Stimulated activated CD4-positive, alpha-beta T cell treated with anti-CD3 and anti-CD28 coated beads, Interleukin-4, amount 100 ng/mL, for 48 hours (primary cell): ENCODE measurements at places on chromosomes 13 and 19.

DNA sequence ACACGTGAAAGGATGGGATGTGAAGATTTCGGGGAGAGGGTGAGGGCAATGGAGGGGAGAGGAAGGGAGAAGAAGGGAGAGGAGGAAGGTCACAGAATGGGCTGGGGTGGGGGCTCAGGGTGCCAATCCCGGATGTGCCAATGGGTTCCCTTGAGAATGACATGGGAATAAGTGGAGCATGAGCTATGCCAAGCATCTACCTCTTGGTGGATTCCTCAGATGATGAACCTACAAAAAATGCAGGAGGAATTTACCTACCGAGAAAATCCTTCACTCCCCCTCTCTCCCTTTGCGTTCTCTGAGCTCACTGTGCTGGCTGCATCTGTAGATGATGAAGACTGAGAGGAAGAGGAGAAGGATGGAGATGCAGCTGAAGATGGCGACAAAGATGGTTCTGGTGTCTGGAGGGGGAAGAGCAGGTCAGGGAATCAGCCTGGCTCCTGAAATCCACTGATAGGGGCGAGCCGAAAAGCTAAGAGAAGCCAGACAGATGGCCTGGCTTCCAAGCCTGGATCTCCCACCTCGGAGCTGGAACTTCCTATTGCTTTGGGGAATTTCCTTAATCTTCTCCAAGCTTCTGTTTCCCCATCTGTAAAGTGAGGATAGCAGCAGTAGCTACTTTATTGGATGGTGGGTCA lies 21.6 kb downstream of the VSTM1 start:
- no peak for DNase-seq

GRCh38 chr19:42284591-42285341 lies 15.7 kb downstream of the CIC start:
- DNase-seq: no peak

DNA sequence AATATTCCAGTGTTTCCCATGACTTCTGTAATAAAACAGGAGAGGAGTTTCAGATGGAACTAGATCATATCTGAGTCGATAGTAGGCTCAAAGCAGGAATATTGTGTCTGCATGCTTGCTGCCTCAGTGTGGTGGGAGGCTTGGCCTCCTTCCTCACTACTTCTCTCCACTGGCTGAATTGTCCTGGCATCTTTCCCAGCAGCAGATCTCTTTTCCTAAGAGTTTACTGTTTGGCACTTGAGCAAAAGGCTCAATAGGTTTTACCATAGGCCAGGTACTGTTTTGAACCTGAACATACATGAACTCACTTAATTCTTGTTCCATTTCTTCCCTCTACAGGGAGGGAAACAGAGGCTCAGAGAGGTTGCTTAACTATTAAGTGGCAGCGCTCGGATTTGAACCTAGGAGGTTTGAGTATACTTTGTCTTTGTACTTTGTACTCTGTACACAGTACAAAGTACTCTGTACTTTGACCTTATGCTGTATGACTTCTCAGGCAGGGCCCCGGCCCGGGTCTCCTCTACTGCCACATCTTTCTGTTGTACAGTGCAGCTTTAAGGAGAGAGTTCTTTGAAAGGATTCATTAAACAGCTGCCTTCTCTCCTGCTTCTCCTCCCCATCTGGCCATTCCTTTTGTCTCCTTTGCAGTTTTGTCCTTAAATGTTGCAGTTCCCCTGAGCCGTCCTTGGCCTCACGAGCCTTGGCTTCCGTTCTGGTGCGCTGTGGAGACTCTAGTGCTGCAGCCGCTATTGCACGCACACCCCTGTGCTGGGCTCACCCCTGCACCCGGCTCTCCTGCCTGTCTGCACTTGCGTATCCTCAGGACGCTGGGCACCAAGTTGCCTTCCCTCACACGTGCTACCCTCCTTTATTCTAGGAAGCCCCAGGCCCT lies 8.1 kb downstream of the B3GLCT start:
- DNase-seq: no peak

DNA sequence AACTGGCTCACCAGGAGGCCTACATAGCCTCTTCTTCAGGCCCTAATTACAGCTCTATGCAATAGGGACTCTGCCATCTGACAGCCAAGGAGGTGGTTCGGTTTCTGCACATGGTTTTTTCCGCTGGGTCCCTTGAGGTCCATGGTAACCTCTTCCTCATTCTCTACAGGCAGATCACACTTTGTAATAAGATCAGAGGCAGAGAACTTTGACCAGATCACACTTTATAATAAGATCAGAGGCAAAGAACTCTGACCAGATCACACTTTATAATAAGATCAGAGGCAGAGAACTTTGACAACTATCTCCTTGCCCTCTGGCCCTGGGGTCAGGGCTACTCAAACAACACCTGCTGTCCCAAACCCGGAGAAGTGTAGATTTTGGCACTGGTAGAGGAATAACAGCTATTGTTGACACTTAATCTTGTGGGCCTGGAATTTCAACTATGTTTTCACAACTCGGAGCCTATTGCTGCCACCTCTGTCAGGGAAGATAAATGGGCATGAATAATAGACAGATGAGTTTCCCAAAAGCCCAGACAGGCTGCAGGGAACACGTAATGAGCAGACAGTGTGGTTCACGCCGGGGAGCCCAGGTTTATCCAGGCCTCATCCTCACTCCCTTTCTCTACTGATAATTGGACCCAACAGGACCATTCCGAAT lies 246.1 kb downstream of the UQCRFS1 start:
- no peak for DNase-seq

- no peak for DNase-seq
These were observed 278.9 kb upstream of the PCDH9 start for GRCh38 chr13:67509018-67509417.

DNA sequence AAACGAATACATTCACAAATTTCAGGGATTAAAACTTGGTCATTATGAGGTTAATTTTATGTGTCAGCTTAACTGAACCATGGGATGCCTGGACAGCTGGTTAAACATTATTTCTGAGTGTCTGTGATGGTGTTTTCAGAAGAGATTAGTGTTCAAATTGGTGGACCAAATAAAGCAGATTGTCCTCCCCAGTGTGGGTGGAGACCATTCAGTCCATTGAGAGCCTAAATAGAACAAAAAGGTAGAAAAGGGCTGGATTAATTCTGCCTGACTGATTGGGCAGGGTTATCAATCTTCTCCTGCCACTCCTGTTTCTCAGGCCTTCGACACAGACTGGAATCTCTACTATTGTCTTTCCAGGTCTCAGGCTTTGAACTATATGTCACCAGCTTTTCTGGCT lies 203.8 kb upstream of the SLITRK6 start:
- DNase-seq: no peak

- no peak for DNase-seq
These were observed 18.8 kb downstream of the ZC3H4 start for GRCh38 chr19:47094557-47095475.

- DNase-seq: no peak
These were observed 54.7 kb upstream of the ARHGEF7 start for GRCh38 chr13:111060237-111060919.

DNA sequence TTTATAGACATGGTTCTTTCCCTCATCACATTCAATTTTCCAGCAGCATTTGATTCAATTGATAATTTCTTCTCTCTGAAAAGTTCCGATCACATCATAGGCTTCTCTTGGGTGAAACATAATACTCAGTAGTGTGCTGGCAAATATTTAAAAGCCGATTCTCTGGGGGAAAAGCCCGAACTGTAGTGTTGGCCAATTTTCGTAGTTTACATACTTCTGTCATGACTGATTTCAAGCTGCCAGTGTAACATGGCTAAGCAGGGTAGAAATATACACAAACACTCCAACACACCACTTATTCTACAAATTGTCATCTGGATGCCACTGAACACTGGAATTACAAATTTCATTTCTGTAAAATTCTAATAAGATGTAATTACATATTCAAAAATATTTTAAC lies 56.1 kb upstream of the FREM2 start:
- DNase-seq: no peak

- no peak for DNase-seq
These were observed 8.2 kb downstream of the FXYD5 start for GRCh38 chr19:35162471-35163326.

GRCh38 chr19:41703602-41704293 lies 4.7 kb upstream of the CEACAM5 start:
- no peak for DNase-seq

GRCh38 chr13:28056970-28057712 lies 43.2 kb downstream of the FLT3 start:
- no peak for DNase-seq

DNA sequence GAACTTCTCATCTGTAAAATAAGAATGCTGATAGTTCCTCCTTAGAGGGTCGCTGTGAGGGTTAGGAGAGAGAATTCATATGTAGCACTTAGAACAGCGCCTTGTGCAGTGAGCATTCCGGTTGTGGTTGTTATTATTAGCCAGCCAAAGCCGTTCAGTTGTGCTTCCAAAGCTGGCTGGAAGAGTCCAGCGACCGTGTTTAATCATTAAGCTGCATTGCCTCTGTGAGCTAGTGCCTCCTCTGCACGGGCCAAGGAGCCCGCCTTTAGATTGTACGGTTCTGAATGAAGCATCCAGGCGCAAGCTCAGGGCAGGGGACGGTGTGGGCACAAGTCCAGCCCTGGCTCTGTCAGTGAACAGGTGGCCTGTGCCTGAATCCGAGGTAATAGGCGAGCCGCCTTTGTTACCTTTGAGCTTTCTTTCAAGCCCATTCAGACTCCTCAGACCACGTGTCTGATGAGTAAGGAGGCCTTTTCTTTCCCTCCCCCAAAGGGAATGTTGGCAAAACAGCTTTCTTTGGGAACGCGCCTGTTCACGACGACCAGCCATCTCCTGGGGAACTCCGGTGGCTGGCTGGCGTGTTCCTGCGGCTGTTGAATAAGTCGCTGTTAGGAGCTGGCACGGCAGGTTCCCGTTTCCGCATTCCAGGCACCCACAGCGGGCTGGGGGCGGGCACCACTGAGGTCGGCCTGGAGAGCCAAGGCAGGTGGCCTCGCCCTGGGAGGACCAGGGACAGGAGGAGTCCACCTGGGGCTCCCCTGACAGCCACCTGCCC lies 25.1 kb downstream of the SIPA1L3 start:
- DNase-seq: no peak

DNA sequence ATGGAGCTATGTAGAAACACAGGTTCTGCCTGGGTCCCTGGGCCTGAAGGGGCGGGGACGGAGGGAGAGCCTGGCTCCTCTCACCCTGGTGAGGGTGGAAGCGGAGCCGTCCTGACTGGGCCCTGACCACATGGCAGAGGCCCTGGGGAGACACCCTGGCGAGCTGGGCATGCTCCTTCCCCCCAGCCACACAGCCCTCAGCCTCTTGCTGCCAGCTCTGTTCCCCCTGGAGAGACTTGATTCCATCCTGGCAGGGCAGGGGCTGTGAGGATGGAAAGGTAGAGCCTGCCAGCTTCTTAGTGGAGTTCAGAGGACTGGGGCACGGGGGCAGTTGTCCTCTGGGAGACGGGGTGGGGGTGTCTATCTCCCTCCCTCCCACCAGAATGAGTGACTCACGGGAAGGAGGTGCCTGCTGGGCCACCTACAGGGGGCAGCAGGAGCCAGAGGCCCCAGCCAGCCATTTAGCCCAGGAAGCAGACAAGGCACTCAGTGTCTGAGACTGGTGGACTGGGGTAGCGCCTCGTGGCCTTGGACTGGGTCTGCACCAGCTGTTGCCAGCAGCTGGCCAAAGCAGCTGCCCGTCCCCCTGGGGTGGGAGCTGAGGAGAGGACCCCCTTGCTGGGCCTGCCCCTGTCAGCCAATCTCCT lies 22.8 kb upstream of the RNF17 start:
- DNase-seq: no peak

GRCh38 chr19:42540071-42540553 lies 11.8 kb upstream of the CEACAM1 start:
- DNase-seq: no peak

- no peak for DNase-seq
These were observed 13.9 kb downstream of the PALM start for GRCh38 chr19:722553-723101.

- DNase-seq: peak; percentile 60
These were observed 277.8 kb downstream of the FOXO1 start for GRCh38 chr13:40388617-40389016.

DNA sequence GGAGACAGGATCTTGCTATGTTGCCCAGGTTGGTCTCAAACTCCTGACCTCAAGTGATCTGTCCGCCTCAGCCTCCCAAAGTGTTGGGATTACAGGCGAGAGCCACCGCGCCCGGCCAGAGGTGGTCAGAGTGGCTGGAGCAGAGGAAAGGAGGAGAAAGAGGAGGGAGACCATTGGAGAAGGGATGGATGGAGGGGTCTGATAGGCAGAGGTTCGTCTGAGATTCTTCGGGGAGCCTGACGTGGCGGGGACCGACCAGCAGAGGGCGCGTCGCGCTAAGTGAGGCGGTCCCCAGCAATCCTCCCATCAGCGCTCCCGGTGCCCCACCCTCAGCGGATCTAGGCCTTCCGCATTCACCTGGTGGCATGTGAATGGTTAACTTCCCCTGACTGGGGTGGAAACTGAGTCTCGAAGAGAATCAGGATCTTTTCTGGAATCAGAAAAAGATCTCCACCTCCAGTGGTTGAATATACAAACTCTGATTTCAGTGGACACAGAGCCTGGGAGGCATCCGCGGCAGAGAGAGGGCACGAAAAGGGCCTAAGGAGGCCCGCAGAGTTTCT lies 8.8 kb downstream of the GTPBP3 start:
- peak; percentile 80 for DNase-seq

DNA sequence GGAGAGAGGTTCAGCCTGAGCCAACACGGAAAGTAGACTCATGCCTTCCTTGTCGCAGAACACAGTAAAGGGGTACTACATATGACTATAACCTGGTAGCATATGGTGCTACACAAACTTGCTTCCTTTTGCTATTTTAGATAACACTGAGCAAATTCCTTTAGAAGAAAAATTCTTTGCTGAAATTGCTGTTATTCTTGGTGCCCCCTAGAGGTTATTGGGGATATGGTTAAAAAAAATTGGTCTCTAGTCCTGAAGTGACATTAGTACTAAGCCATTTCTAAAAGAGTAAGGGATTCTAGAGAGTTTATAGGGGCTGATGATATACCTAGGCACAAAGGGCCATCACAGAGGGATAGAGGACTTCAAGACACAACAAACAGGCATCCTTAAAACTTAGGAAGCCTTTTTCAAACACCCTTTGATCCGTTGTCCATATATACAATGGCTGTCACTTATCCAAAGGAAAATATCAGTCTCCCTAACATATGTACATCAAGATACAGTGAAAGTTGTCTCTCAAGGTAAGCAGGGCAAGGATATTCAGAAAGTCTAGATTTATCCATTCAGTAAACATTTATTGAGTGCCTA lies 13.9 kb upstream of the HS6ST3 start:
- no peak for DNase-seq

GRCh38 chr19:12669270-12670158 lies 2.9 kb downstream of the WDR83 start:
- DNase-seq: peak; percentile 71

DNA sequence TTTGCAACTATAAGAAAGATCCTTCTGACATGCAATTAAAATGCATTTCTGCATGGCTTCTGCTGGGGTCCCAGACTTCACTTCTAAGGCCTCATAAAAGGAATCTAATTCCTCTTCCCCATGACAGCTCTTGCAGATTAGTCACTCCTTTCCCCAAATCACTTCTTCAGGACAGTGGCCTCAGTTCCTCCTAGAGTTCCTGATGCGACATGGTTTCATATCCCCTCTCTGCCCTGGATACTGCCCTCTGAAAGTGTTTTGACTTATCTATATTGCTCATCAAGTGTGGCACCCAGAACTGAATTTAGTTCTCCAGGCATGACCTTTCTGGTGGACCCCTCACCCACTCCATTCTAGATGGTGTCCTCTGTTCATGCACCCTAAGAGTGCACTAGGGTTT lies 238.1 kb downstream of the FOXO1 start:
- no peak for DNase-seq

- no peak for DNase-seq
These were observed 12.2 kb downstream of the KATNAL1 start for GRCh38 chr13:30295116-30295515.
